ENCODE measurements at places on chromosomes 12 and 14.

GRCh38 chr12:53645165-53645564, 19.0 kb upstream of the ATF7 start:
- DNase-seq = peak; percentile 77

GRCh38 chr14:69999261-69999674, 120.1 kb downstream of the SMOC1 start:
- no peak for DNase-seq

- no peak for DNase-seq
These were observed 357.0 kb downstream of the TMEM121 start for GRCh38 chr14:105883066-105884005.

DNA sequence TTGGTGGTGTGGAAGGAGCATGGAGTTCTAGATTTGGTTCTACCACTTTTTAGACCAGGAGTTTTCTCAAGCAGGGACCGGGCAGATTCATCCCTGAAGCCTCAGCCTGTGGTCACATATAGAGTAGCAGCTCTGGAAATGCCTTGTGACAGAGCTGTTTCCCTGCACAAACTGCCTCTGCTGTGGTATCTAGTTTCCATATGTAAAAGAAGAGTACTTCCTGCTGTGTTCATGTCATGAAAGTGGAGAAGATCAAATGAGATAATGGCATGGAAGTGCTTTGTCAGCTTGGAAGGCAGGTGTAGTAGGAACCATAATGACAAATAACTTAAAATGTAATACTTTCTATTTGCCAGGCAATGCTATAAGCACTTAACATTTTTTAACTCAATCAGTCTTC, 26.1 kb downstream of the OTUB2 start:
- no peak for DNase-seq

DNA sequence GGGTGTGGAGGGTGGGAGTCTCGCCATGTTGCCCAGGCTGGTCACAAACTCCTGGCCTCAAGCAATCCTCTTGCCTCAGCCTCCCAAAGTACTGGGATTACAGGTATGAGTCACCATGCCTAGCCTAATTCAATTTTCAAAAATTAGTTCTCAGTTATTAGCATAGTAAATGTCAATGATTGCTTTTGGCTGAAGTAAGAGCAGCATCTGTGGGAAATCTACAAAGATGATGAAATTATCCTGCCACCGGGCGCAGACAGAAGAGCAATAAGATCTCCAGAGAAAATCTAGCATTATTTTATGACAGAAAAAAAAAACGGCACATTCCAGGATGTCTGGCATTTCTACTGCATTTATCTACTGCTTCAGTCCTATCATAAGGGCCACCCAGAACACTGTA, 97.9 kb upstream of the DAAM1 start:
- DNase-seq = no peak

- no peak for DNase-seq
These were observed 140.3 kb downstream of the SLC38A6 start for GRCh38 chr14:61121355-61121787.

GRCh38 chr12:26891704-26892103, 46.1 kb downstream of the INTS13 start:
- DNase-seq = no peak

- DNase-seq = no peak
These were observed 89.2 kb downstream of the BCL2L14 start for GRCh38 chr12:12159988-12160387.

DNA sequence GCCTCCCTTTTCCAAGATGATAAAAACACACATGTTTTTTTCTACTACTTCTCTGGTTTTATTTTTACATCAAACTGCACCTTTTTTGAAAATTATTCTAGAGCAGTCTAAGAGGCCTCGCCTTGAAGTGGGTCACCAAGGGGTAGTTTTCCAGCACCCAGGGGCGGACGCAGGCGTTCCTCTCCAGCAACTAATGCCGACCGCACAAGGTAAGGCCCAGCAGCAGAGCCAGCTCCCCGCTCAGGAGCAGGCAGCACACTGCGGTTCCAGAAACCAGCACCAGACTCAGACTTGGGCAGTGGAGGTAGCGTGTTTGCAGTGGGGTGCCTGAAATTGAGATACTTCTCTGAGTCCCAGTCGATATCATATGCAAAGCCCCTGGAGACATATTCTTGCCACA, 31.6 kb downstream of the EP400 start:
- DNase-seq = no peak

DNA sequence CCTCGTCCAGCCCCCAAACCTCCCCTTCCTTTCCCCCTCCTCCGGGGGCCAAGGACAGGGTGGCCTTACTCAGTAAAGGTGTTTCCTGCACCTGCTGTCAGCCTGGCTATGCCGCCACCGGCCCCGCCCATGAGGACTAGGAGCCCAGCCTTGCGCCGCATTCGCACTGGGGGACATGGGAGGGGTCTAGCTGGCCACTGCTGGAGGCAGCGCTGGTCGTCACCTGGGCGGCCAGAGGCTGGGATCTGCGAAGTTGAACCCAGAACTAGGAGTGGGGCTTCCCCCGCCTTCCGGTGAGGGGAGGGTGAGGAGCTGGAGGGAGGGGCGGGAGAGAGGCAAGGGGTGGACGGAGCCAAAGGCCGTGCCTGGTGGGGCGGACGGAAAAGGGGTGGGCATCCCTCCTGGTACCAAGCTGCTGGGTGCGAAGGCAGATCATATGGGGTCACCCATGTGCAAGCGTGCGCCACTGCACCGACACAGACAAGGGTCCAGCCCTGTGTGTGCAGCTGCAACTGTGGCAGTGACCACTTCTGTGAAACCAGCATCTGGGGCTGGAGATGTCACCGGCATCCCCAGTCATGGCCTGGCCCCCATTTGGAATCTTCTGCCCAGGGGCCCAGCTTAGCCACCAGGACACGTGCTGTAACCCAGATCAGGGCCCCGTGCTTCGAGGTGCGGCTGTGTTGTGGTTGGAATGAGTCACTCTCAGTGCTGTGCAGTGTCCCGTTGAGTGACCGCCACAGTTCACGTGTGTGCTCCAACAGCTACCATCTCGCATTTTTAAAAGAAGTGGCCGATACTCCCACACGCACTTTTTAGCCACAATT, 8.5 kb downstream of the AMN start:
- no peak for DNase-seq

GRCh38 chr12:96401076-96401871, 1.0 kb upstream of the CDK17 start:
- peak; percentile 55 for DNase-seq

DNA sequence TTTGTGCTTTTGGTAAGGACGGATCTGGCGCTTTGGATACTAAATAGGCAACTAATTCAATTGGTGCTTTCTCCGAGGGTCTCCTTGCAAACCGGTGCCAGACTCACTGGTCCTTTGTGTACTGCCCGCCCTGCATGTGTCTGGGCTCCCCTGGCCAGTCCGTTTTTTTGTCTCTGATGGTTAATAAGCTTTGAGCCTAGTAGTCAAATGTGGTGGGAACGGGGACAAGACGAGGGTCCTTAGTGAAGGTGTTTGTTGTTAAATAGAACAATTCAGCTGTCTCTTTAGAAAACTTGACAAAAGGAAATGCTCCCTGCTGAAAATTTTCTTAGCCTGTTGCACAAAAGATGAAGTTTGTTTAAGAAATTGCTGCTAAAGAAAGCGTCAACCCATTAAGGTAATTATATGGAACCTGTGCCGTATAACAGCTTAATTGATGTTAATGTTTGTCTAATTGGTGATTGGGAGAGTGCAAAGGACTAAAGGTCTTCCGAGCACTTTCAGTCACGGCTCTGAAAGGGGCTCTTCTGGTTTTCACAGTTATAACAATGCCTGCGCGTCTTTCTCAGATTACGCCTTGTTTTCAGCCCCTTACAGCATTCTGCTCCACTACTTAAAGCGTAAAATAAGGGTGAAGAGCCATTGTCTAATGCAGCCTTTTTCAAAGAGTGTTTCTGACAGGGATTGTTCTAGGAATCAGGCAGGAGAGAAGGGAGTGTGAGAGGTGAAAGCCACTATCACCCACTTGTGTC, 537.4 kb downstream of the PRKD1 start:
- peak; percentile 34 for DNase-seq

DNA sequence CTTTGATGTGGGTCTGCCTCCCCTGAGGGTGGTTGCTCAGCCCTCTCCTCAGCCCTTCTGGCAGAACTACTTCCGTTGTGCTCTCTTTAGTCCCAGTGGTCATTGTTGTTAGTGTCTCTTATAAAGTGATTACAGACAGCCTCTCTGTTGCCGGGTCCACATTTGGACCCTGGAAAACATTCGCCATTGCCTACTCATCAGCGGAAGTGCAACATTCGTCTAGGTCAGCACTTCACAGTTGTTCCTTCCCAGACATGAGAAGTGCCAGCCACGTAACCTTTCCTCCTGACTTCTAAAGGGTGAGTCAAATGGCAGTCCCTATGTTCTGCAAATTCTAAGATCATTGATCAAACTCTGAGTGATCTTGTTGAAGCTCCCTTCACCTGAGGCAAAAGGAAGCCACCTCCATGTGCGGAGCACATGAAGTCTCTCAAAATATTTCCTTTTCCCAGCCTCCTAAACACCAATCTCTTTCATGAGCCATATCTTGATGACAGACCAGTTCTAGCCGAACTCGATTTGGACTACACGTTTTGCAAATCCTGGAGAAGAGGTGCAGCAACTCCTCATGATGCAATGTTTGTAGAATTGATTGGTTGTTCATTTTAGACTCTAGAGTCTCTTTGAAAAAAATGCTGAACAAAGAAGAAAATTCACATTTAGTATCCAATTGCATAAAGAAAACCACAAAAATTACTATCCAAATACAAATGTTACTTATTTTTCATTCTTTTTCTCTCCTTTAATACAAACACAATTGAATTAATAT, 163.8 kb downstream of the RPL10L start:
- DNase-seq = no peak

DNA sequence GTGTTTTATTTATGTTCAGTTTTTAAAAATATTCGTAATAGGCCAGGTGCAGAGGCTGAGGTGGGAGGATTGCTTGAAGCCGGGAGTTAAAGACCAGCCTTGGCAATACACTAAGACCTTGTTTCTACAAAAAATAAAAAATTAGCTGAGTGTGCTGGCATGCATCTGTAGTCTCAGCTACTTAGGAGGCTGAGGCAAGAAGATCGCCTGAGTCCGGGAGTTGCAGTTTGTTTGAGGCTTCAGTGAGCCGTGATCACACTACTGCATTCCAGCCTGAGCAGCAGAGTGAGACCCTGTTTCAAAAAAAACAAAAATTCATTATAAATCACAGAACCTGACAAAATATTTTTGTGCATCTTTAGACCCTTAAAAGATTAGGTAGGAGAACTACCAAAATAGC, 240.1 kb upstream of the ARHGAP5 start:
- DNase-seq = no peak

- DNase-seq = no peak
These were observed 9.6 kb downstream of the OR6S1 start for GRCh38 chr14:20631880-20632389.

DNA sequence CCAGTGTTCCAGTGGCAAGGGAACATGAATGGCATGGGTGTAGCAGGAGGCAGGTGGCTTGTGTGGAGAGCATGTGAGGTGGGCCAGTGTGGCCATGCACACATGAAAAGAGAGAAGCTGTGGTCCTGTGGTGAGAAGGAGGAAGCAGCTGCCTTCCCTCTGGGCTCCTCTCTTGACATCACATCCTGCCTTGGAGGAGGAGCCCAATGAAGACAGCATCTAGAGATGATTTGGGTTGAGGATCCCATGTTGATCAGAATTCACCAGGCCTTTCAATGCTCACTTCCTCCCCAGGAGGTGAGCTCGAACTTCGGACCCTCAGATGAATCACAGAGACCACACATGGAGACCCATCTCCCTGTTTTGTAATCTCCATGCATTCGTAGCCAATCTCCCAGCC, 82.6 kb downstream of the LRRC74A start:
- no peak for DNase-seq

DNA sequence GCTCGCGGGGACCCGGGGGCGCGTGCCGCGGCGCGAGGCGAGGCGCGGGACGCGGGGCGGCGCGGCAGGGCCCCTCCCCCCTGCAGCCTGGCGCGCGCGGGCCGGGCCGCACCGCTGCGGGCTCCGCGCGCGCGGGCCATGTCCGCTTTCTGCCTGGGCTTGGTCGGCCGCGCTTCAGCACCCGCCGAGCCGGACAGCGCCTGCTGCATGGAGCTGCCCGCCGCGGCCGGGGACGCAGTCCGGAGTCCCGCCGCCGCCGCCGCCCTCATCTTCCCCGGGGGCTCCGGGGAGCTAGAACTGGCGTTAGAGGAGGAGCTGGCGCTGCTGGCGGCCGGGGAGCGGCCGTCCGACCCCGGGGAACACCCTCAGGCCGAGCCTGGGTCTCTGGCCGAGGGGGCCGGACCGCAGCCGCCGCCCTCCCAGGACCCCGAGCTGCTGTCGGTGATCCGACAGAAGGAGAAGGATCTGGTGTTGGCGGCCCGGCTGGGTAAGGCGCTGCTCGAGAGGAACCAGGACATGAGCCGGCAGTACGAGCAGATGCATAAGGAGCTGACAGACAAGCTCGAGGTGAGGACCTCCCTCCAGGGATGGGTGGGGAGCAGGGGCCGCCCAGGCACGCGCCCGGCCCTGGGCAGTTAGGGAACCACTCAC, 820 bp downstream of the BICDL1 start:
- no peak for DNase-seq

DNA sequence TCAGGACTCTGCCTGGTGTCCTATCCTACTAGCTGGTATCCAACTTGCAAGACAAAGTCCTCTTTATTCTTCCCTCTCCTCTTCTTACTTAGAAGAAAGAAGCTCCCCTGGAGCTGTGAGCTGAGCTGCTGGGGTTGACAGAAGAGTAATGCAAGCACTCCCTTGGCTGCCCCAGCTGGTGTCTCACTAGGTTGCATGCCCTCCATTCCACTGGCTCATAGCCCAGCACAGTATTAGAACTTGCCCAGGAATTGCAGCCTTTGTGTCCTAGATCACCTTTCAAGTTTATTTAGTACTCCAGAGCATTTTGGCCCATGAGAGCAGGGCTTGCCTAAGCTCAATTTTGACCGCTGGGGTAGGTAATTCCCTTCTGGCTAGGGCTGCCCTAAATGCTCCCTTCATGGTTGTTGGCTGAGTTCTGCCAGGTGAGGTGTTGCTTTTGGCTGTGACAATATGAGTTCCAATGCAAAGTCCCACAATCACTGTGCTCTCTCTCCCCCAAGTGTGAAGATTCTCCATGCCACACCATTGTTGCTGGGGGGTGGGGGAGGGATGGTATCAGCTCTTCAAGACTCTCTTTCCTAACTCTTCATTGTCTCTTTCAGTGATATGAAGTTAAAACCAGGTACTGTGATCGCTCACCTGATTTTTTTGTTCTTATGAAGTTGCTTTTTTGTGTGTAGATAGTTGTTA, 317.4 kb upstream of the DDHD1 start:
- no peak for DNase-seq

DNA sequence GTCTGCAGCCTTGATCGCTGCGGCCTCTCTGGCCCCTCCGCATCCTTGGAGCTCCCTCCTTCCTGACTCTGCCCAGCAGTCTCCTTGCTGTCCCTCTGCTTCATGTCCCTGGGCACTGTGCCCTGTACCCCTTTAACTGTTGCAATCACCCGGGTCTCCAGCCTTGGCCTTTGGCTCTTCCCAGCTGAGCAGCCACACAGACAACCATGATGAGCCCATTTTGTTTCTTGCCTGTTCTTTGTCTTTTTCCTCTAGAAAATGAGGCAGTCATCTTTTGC, 40.6 kb upstream of the MEG3 start:
- no peak for DNase-seq

GRCh38 chr12:116749884-116750283, 11.8 kb downstream of the RNFT2 start:
- DNase-seq = no peak
